IPS DF 6.9 (cell line): ENCODE measurements at places on chromosomes 11 and 22.

GRCh38 chr11:65915821-65916251 lies 3.0 kb downstream of the C11orf68 start:
- DNase-seq: no peak

GRCh38 chr22:22687638-22688500 lies 43.5 kb downstream of the GGTLC2 start:
- DNase-seq: no peak

GRCh38 chr11:35619855-35620640 lies 1.8 kb downstream of the FJX1 start:
- DNase-seq: no peak

DNA sequence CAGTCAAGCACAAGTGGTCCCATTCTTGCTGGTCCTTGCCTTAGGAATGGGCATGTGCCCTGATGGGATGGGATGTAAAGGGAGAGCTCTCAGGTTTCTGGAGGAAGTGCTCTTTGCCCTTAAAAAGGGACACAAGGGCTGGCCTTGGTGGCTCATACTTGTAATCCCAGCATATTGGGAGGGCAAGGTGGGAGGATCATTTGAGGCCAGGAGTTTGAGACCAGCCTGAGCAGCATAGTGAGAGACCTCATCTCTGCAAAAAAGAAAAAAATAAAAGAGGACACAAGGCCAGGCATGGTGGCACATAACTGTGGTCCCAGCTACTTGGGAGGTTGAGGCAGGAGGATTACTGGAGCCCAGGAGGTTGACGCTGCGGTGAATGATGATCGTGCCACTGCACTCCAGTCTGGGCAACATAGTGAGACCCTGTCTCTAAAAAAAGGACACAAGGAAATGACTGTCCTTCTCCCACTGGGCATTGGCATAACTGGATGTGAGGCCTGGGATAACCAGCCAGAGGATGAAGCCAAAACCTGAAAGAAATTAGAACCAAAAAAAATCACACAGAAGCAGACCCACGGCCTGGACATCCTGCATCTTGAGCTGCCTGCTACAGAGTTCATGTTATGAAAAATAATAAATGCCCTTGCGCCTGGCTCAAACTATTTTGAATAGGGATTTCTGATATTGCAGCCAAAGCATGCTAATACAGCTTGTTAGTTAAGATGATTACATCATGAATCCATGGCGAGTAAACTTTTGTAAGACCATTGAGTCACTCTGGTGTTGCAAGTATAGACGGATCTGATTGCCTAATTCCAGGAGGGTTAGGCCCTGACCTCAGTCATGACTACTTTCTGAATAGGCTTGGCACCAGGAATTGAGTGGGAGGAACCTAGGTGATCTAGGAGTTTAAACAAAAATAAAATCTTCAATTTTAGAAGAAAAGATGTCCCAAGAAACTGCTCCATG lies 12.9 kb upstream of the CRKL start:
- no peak for DNase-seq

GRCh38 chr22:44361391-44362126 lies 48.8 kb upstream of the SHISAL1 start:
- no peak for DNase-seq

DNA sequence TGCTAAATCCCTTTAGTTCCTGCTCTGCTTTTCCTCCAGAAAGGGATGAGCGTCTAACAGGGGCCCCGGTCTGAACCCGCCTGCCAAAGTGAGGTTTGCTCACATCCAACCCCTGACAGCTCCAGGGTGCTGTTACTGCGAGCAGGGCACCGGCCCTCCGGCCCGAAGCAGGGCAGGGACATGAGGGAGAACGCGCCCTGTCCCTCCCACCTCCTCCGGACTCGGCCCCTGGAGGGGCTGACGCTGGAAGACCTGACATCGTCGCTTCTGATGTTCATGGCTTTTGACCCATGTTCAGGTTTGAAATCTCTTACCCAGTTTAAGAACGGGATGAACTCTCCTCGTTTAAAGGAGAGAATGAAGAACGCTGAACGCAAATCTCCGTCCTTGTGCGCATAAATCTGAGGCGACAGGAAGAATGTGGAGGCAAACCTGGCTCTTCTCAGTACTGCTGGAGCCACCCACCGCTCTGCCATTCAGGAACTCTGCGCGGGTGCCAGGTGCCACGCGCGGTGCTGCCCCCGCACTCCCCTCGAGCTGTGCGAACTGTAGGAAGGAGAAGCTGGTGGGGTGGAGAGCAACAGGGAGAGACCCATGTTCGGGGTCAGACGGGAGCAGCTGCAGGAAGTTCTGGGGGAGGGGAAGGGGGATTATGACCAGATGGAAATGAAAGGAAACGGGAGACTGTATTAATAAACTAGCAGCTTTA lies 826 bp upstream of the EEF1G start:
- DNase-seq: no peak

GRCh38 chr11:120123946-120124345 lies 14.0 kb downstream of the TRIM29 start:
- DNase-seq: no peak

GRCh38 chr11:117583063-117583801 lies 213.8 kb downstream of the DSCAML1 start:
- no peak for DNase-seq

GRCh38 chr22:31806751-31807150 lies 52.9 kb downstream of the DEPDC5 start:
- no peak for DNase-seq

- DNase-seq: no peak
These were observed 73.4 kb downstream of the DEUP1 start for GRCh38 chr11:93403930-93404329.

- DNase-seq: no peak
These were observed 758.7 kb downstream of the BRD1 start for GRCh38 chr22:49068861-49069500.

- no peak for DNase-seq
These were observed 66.5 kb upstream of the GRAMD1B start for GRCh38 chr11:123363556-123363955.

- DNase-seq: no peak
These were observed 13.0 kb downstream of the CYTH4 start for GRCh38 chr22:37295213-37295886.

GRCh38 chr11:128379587-128380580 lies 207.5 kb downstream of the ETS1 start:
- no peak for DNase-seq

DNA sequence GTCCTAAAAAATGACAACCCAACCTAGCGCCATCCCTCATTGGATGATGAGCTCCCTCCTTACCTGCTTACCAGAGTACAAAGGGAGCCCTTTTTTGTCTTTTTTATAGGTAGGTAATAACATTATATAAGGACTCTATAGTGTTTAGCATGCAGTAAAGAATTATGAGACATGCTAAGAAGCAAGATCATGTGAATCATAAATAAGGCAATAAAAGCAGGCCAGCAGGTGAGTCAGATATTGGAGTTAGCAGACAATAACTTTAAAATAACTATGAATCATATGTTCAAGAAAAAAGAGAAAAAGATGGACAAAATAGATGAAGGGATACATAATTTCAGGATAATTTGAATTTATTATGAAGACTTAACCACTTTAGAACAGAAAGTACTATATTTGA lies 81.5 kb downstream of the GRK3 start:
- no peak for DNase-seq

DNA sequence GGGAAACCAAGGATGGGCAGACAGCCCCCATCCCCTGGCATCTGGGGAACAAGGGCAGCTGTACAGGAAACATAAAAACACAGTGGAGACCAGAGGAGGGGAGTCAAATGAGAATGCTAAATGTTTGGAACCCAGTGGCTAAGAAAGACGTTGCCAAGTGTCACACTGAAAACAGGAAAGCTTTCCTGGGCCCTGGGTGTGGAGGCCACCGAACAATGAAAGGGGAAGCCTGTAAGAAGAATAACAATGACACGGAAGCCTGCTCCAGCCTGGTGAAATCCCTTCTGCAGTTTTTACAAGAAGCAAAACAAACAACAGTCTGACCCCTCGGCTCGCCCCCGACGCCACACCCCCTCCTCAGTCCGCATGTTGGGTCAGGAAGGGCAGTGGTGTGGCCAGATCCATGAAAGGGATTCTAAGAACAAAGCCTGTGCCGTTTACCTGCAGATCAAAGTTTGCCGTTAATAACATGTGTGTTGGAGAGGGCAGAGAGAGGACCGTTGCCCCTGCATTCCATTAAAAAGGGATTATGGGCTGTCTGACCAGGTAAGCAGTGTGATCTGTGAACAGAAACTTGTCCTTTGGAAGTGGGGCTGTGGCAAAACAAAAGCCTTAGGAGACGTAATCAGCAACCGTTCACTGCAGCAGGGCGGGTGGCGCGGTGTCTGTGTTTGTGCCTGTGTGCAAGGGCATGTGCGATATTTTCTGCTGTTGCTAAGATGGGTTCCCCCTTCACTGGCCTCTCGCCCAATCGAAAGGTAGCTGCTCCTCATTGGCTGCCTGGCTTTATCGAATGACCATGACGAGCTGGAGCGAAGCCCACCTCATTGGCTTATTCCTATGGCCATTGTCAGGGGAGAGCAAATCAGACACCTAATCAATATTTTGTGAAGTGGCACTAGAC lies 113.7 kb upstream of the BLID start:
- peak; percentile 33 for DNase-seq

DNA sequence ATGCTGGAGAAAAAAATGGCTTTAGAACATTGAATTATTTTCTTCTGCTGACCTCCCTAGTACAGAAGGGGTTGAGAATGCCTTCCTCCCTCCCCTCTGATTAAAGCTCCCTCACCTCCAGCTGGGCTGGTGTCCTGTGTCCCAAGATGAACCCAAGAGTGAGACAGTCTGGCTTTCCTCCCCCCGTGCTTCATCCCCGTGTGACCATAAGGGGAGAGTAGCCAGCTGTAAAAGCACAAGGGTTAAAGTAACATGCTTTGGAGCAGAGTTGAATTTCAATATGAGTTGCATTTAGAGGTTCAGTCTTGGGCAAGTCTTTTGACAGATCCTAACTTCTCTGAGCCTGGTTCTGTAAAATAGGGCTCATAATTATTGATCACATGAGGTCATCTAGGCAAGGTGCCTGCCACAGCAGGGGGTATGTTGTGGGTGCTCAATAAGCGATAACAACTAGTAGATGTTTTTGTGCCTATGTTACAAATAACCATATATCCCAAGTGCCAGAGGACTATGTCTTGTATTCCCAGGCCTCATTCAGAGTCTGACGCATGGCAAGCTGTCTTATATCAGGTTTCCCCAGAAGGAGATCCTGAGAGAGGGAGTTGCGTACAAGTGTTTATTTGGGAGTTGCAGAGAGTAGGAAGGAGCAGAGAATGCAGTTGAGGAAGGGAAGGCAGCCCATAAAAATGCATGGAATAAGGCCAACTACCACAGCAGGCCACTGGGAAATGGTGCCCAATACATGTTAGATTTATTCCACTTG lies 4.1 kb downstream of the PRG2 start:
- no peak for DNase-seq

GRCh38 chr11:131157678-131158077 lies 212.7 kb upstream of the NTM start:
- no peak for DNase-seq

- no peak for DNase-seq
These were observed 20.6 kb upstream of the RAPSN start for GRCh38 chr11:47469361-47470179.

GRCh38 chr11:94877443-94878200 lies 95.7 kb downstream of the CWC15 start:
- DNase-seq: no peak

DNA sequence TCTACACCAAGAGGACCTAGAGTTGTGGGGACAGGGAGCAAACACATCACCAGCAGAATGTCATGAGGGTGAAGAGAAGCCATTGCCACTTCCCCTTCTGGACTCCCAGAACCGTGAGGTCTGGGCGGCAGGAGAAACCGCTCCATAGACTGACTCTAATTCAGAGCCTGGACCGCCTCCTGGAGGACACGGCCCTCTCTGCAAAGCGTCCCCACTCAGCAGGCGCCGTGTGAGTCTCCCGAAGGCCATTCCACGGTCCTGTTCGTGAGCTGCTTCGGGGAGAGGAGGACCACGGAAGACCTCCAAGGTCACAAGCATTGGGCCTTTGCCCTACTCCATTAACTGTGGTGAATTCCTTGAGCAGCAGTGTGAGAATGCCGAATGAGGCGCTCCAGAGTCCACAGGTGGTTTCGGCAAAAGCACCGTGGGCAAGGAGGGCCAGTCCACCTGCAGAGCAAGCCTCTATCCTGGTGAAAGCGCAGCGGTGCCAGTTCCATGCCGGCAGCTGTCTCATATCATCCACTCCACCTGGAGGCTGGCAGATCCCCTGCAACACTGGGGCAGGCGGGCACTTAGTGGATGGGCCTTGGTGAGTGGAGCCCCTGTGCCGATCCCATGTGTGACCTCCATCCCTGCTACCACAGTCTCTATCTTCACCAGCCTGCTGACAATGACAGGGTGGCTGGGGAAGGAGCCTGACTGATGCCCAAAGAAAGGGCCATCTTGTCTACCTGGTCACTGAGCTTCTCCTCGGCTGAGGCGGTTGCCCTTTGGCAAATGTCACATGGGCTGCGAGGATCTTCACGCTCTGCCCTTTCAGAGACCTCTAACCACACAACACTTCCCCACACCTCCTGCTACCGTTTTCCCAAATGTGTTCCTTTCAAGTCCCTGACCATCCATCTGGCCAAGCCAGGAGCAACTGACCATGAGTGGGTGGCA lies 7.5 kb downstream of the C11orf21 start:
- no peak for DNase-seq

- no peak for DNase-seq
These were observed 787 bp downstream of the LRRC10B start for GRCh38 chr11:61509043-61510029.

- no peak for DNase-seq
These were observed 264.1 kb downstream of the MN1 start for GRCh38 chr22:27537501-27537900.

DNA sequence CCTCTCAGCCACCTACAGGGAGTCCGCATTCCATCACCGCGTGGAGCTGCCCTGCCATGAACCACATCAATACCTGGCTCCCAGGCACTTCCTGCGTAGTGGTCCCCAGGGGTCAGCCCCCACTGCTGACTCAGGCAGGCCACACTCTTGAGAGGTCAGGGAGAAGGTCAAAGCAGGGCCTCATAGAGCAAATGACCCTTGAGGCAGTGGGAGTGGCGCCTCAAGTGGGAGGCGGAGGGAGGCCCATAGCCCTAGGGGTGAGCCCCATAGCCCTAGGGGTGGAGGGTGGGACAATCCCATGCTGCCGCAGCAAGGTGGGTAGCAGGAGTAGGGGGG lies 5.0 kb downstream of the PRDX5 start:
- DNase-seq: no peak

- no peak for DNase-seq
These were observed 1.1 kb upstream of the CLTCL1 start for GRCh38 chr22:19292458-19293230.

DNA sequence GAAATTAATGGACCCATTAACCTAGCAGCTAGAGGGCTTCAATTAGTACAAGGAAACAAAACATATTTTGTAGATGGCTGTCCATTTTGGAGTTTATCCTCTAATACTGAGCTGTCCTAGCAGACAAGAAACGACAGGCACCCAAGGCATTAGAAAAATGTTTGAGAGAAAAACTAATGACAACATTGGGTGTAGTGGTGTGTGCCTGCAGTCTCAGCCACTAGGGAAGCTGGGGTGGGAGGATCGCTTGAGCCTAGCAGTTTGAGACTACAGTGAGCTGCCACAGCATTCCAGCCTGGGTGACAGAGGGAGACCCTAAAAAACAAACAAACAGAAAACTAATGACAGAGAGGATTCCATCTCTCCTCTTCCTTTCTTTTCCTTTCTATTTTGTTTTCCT lies 1.5 kb downstream of the A4GALT start:
- no peak for DNase-seq
